ENCODE measurements at places on chromosomes 2 and 18. TPM values are rescaled to one million over a fixed set of nuclear protein-coding genes. Genes with fewer than 3 reads are reported as not detected.

- no peak overlapping the region for H3K27ac ChIP-seq
- H3K36me3 ChIP-seq: no peaks in the 10 kb centered on the region
- H3K4me1 ChIP-seq: peaks cover 8% of the 10 kb centered on the region
- H3K4me3 ChIP-seq: no peak overlapping the region
- peaks cover 11% of the 10 kb centered on the region for H3K27me3 ChIP-seq
Observed at GRCh38 chr2:85971366-85971765, 82.6 kb upstream of the ST3GAL5 start.

GRCh38 chr2:130160131-130160530 lies 15.2 kb upstream of the CCDC74B start:
- DNase-seq: no peak
- no peaks in the 10 kb centered on the region for H3K27me3 ChIP-seq
- no peak overlapping the region for H3K4me3 ChIP-seq
- peak overlapping the region; percentile 29 for H3K27ac ChIP-seq
- no peaks in the 10 kb centered on the region for H3K4me1 ChIP-seq

DNA sequence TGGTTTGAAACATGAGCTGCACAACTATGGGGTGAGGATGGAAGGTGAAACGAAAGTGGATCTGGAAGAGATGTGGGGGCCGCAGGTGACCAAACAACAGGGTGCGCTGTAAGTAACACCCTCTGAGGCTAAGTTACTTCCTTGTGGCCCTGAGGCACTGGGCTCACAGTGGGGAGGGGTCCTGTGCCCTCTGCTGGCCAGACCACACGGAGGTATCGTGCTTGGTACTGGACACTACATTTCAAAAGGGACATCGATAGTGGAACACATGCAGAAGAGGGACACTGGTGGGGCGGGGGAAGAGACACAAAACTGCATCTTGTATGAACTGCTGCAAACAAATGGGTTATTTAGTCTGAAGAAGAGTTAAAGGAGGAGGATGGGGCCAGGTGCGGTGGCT lies 110.6 kb downstream of the CLIP4 start:
- no peaks in the 10 kb centered on the region for H3K36me3 ChIP-seq
- no peak for DNase-seq
- no peak overlapping the region for H3K27ac ChIP-seq

- H3K4me1 ChIP-seq: peaks cover 58% of the 10 kb centered on the region
- DNase-seq: peak; percentile 70
- peak overlapping the region; percentile 6 for H3K4me3 ChIP-seq
- no peaks in the 10 kb centered on the region for H3K36me3 ChIP-seq
- H3K27me3 ChIP-seq: no peaks in the 10 kb centered on the region
- peak overlapping the region; percentile 47 for H3K27ac ChIP-seq
Observed at GRCh38 chr2:84924173-84925106, 19.0 kb downstream of the TMSB10 start.

- DNase-seq: peak; percentile 17
- no peak overlapping the region for H3K4me3 ChIP-seq
- no peaks in the 10 kb centered on the region for H3K36me3 ChIP-seq
Observed at GRCh38 chr2:75340560-75340959, 141.2 kb upstream of the TACR1 start.

DNA sequence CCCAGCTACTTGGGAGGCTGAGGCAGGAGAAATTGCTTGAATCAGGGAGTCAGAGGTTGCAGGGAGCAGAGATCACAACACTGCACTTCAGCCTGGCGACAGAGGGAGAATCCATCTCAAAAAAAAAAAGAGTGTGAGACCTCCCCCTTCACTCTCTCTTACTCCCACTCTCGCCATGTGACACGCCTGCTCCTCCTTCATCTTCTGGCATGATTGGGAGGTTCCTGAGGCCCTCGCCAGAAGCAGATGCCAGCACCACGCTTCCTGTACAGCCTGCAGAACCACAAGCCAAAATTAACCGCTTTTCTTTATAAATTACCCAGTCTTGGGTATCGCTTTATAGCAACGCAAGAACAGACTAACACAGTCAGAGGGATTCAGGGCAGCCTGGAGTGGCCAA lies 66.3 kb upstream of the CREB1 start:
- no peak overlapping the region for H3K27ac ChIP-seq
- H3K27me3 ChIP-seq: no peaks in the 10 kb centered on the region
- H3K4me3 ChIP-seq: no peak overlapping the region
- no peaks in the 10 kb centered on the region for H3K36me3 ChIP-seq
- peaks cover 32% of the 10 kb centered on the region for H3K4me1 ChIP-seq

DNA sequence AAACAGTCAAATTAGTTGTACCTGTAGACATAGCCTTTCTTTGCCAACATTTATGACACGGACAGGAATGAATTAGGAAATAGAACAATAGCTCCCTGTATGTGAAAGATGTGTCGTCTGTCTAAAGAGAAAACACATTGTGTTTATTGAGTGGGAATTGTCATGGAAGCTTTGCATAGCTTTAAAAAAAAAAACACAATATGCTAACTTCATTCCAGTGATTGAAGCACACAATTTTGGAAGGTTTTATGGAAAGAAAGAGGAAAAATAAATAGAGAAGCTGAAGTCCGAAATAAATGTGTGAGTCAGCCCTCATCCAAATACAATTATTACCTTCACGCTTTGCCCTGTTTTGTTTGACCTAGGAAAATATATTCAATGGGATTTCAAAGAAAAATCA lies 1095.7 kb downstream of the TSN start:
- H3K36me3 ChIP-seq: no peaks in the 10 kb centered on the region
- no peak for DNase-seq
- no peaks in the 10 kb centered on the region for H3K27me3 ChIP-seq
- H3K4me3 ChIP-seq: no peak overlapping the region
- no peaks in the 10 kb centered on the region for H3K4me1 ChIP-seq

GRCh38 chr18:57023275-57023882 lies 123.5 kb upstream of the BOD1L2 start:
- peaks cover 17% of the 10 kb centered on the region for H3K4me1 ChIP-seq
- H3K4me3 ChIP-seq: no peak overlapping the region
- H3K27ac ChIP-seq: no peak overlapping the region
- no peak for DNase-seq
- peaks cover 4% of the 10 kb centered on the region for H3K36me3 ChIP-seq

CYS1 gene
- total RNA-seq: 1.7 TPM

ICA1L gene
- total RNA-seq: 3.1 TPM

SANBR gene
- total RNA-seq: 5.3 TPM

Measured in HFFc6 (cell line).